ENCODE measurements at places on chromosomes 1 and 21.

DNA sequence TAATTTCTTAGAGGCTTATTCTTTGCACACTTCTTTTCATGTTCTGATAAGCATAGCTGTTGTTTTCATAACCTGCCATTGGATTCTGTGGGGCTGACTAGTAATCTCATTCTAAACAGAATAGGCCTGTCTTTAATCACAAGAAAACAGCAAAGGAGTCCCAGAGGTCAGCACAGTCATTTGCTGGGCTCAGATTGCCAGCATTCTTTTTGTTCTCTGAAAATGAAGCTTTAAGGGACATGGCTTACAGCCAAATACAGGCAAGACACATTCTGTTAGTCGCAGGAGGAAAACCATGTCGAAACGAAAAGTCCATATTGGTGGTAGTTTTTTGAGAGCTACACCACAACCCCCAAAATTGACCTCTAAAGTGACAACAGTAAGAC lies 75.0 kb downstream of the MRPS6 start:
- no peak for DNase-seq

DNA sequence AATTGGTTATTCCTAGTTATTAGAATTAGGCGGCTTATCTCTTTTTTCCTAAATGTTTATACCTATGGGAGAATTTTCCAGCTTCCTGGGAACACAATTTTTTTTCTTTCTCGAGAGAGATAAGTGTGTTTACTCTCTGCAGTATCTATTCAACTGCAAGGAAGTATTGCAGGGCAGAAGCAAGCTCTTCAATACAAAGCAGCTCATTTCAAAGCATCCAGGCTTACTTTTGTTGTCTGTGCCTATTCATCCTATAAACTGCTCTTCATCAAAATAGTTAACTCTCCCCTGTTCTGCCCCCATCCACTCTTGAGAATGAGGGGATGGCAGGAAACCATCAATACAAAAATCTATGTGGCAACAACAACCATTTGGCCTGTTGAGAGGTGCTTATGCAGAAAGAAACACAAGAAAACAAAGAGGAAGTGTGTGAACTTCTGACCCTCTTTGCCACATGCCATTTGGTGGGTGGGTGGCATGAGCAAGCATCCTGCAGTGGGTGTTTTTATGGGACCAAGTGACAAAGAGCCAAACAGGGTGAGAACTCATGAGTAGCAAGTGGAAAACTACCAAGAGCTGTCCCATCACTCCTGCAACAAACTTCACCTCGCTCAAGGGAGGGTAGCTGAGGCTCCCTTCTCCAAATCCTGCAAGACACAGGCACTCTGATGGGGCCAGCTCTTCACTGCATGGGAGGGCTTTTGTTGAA lies 50.6 kb upstream of the MRPS6 start:
- no peak for DNase-seq

DNA sequence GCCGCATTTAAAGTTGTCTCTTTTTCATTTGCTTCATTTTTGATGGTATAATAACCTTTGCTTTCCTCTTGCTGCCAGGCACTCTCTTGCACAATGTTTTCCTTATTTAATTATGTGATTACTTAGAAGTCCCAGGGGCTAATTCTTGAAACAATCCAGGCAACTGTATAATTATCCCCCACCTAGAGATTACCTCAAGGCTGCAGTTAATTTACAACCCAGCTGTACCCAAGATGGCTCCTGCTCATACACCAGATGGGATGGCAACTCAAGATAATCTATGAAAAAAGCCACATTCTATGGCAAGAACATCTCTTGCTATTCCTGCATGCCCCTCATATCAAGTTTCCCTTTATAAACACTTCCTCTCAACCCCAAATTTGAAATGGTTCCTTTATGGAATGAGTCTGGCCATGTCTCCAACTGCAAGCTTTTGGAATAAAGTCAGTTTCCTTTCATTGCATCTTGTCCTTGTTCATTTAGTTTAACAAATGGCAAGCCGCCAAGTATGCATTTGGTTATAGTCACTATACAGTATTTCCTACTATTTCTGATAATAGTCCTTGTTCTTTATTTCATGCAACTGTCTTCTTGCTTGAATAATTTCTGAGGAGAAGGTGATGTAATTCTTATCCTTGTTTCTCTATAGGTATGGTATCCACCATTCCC lies 1042.6 kb downstream of the PLA2G4A start:
- no peak for DNase-seq

DNA sequence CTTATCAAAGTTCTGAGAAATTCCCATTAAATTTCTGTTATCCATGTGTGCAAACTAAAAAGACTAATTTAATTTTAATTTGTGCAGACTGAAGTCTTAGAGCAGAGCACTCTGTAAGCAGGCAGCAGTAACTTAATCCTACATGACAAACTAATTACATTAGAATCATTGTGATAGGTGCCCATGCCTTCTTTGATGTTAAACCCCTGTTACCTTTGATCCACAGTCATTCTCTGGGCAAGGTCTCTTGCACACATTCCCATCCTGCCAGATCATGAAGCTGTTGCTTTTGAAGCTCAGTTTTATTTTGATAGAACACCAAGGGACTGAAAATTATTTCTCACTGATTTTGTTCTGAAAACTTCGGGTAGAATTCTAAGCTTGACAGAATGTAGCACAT lies 77.2 kb downstream of the BCAR3 start:
- no peak for DNase-seq

Measured in GM13977 (cell line).